ENCODE measurements at places on chromosomes 5 and 9. TPM values are rescaled to one million over a fixed set of nuclear protein-coding genes. Genes with fewer than 3 reads are reported as not detected.

DNA sequence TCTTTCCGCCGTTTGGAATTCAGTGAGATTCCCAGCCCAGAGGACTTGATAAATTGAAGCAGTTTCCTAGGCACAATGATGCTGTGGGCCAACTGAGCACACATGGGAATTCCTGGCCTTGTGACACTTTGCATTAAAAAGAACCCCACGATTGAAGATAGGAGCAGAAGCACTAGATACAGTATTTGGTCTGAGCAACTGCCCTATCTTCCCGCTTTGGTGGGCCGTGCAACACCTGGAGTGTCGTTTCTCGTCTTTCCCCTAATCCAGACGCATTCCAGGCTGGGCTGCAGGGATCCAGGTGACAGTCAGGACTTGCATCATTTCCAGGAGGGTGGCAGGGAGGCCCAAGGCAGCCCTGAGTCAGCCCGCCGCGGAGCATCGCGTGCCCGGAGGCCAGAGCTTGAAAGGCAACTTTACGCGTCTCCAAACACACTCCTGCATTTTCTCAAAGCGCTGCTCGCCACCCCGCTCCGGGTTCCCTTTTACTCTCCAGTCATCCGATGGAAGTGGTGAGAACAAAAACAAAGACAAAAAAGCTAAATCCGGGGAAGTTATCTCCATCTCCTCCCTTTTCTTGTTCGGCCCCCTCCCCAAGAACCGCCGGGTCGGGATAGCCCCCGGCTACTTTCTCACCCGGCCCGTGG is 753 bp upstream of the STC2 start:
- DNase-seq, result no peak

The ENHO gene
- total RNA-seq, result not detected

The PCDHB5 gene
- 3.6 TPM for total RNA-seq

The PCDHB3 gene
- total RNA-seq, result 1.1 TPM

The SLC6A7 gene
- total RNA-seq, result not detected

The LCN12 gene
- total RNA-seq, result not detected

The SPATA24 gene
- 6.0 TPM for total RNA-seq
